ENCODE measurements at places on chromosomes 7 and 10. TPM values are rescaled to one million over a fixed set of nuclear protein-coding genes. Genes with fewer than 3 reads are reported as not detected.

The SPAG6 gene
- 1.3 TPM for polyA plus RNA-seq

The PGAM2 gene
- 1.1 TPM for polyA plus RNA-seq

The MXI1 gene
- polyA plus RNA-seq: 45.1 TPM

The SEMA3A gene
- polyA plus RNA-seq: 14.5 TPM

The OPN4 gene
- not detected for polyA plus RNA-seq

GRCh38 chr7:103811997-103812396 lies 177.5 kb downstream of the RELN start:
- no peak for DNase-seq

- no peak for DNase-seq
These were observed 322 bp upstream of the RAMP3 start for GRCh38 chr7:45157286-45157652.

GRCh38 chr10:119395280-119396007 lies 147.1 kb downstream of the RGS10 start:
- no peak for DNase-seq

- DNase-seq: no peak
These were observed 1.3 kb downstream of the ADAM22 start for GRCh38 chr7:87935384-87935706.

GRCh38 chr10:29860166-29860565 lies 199.2 kb downstream of the JCAD start:
- no peak for DNase-seq

GRCh38 chr10:112115781-112116385 lies 67.7 kb downstream of the GPAM start:
- no peak for DNase-seq

DNA sequence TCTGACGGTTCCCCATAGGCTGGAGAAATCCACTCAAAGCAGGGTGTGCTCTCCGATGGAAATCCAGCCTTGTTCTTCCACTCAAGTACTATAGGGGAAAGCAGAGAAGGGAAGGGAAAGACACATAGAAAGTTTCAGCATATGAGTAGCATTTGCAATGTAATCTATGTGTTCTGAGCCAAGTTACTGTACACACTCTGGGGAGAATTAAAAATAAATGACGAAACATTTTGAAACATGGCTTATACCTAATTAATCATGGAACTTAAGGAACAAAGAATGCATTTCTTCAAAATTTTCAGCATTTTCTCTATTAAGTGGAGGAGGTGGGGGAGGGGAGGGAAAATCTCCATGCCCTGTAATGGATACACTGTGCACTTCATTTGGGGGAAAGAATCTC lies 198.1 kb upstream of the HABP2 start:
- no peak for DNase-seq

DNA sequence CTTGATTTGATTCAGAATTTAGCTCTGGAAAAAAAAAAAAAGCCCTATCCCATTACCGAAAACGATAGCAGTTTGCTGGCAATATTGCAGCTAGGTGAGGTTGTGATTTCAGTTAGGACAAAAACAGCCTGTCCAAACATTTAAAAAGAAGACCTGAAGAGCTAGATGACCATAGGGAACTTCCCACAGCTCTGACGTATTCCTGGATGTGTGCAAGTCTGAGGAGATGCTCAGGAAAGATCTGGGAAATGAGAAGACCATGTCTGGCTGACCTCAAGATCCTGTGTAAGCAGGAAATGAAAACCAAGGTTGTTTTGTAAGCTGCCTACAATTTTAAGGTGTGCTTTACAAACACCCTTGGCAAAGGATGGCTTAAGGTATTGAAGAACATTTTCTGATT lies 88.7 kb downstream of the RAMP3 start:
- no peak for DNase-seq

DNA sequence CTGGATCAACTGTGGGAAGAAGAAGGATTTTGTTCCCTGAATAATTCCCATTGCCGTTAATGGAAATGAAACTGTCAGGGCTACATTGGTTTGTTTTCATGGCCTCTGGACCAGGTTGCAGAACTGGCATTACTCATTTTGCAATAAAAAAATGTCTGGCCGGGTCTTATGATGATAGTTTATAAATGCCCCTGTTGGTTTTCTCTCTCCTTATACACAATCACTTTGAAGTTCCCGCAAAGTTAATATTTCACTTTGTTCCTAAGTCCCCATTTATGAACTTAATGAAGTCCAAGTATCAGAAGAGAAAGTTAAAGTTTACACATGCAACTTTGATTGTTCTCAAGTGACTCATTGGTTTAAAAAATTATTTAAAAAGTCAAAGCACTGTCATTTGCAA lies 150.7 kb upstream of the PRR15 start:
- no peak for DNase-seq

DNA sequence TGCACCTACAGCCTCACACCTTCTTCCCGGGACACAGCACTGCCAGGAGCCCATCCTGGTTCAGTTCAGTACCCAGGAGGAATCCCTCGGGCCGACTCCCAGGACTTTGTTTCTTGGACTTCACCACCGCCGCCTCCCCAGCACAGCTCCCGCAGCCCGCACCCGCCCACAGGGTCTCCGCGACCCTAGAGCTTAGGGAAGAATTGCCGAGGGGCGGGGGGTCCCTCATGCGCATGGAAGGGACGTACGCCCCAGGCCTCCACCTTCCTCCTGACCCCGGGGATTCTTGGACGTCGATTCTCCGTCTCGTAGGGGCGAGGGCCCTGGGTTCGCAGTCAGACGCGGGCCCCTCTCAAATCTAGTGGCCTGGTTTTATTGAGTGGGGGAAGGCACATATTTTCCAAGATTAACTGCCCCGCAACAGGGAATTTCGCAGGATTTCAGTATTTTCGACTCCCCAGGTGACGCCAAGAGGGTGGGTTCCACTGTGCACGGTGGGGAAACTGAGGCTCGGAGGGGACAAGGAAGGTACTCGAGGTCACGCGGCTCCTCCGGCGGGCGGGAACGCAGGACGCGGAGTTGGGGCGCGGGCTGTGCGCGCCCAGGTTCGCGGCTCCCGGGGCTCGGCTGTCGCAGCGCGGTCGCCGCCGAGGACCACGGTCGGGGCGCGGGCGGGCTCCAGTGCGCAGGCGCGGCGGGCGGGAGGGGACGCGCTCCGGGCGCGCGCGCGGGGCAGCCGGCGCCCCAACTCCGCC lies at the start of gene ADCY1:
TSS of gene ADCY1 (plus strand) at position 708 of the 755 bp plus-strand sequence. CDS start 176 bp downstream, outside the sequence.
- no peak for DNase-seq

DNA sequence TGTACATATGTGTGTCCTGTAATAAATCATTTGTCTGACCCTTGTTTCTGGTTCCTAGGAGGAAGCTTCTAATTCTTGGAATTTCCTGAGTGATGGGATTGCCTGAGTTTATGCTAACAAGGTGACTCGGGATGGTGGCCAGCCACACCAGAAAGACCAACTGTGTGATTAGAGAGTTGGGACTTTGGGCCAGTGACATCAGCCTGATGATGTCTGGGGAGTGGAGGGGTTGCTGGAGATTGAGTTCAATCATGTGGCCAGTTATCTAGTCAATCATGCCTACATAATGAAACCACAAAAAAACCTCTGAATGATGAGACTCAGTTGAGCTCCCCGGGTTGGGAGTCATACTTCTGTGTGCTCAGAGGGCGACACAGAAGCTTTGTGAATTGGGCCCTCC lies 23.5 kb upstream of the CARD11 start:
- DNase-seq: no peak

DNA sequence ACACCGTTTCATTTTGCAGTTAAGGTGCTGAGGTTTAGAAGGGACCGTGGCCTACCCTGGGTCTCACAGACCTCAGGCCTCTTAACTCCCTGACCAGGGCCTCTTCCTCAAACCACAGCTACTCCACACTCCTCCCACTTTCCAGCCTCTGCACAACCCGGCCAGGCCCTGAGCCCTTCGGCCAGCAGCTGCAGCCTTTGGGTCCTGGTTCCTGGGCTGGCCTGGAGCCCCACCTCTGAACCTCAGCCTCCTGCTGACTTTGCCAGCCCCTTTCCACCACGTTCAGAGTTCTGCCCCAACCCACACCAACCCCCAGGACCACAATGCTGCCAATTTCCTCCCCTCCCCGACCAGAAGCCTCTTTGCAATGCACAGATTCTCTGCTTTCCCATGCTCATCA lies 84.1 kb downstream of the VOPP1 start:
- no peak for DNase-seq

- DNase-seq: no peak
These were observed 142.2 kb downstream of the ATXN7L1 start for GRCh38 chr7:105734233-105734632.

DNA sequence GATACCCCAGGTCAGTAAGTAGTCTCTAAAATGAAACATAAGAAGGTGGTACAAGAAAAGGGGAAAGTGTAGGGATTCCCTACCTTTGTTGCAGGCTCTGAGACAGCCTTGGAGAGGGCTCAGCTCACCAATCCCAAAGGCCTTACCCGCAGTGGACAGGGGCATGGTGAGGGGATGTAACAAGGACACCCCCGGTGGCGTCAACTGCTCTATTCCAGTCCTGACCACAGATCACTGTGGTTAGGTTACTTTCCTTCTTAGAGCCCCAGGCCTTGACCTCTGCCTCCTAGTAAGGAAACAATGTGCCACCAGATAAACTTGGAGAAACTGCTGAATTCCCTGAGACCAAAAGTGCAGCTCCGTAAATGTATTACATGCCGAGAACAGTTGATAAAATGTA lies 17.5 kb downstream of the PLXNA4 start:
- no peak for DNase-seq

GRCh38 chr10:63833411-63834060 lies 312.3 kb downstream of the REEP3 start:
- DNase-seq: no peak

DNA sequence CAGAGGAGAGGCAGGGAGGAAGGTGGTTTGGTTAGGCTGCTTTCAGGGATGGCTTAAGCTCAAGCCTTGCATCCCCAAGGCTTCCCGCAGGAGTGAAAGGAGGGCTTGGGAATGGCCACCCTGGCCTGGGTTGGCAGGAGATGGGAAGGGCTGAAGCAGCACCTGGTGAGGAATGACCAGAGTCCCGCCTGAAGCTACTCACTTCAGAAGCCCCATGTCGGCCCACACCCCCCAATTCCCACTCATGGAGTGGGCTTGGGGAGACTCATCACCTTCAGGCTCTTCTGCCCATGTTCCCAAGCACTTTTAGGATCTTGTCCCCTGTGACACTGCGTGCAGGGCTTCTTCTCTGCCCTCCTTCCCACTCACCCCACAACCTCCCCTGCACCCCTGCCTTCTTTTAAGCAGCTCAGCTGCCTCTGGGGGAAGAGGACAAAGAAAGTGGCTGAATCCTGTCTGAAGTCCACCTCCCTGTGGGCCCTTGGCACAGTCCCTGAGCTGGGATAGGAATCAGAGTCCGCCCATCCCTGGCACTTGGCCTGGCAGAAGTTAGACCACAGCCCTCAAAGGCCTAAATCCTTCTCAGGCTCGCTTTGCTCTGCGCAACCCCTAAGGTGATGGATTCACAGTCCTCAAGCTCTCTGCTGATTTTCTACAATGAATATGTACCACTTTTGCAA lies 16.5 kb downstream of the RGR start:
- no peak for DNase-seq
